HT1080 (cell line): ENCODE measurements at places on chromosomes 1 and 21. TPM values are rescaled to one million over a fixed set of nuclear protein-coding genes. Genes with fewer than 3 reads are reported as not detected.
A peak's percentile ranks its signal among the peaks of the same experiment; 100 is the strongest.

DNA sequence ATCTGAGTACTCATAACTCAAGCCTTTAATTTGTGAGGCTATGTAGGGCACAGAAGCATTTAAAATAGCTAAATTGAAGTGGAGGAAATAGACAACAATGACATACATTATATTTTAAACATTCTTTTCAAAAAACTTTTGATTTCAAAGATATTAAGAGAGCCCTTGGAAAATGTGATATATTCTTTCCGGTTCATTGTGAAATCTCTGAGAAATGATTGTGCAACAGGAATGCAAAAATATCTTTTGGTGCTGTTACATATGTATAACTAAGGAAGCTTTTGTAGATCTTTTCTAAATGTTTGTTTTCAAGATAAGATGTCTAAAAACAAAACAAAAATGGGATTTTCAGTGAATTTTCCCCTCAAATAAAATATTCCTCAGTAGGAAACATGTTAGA lies 185.2 kb downstream of the LEPR start:
- DNase-seq, result no peak

- DNase-seq, result no peak
Observed at GRCh38 chr1:46153732-46154131, 21.2 kb upstream of the TSPAN1 start.

- DNase-seq, result no peak
Observed at GRCh38 chr1:179794669-179795068, 51.6 kb downstream of the FAM163A start.

Gene IVL
- total RNA-seq, result 0.26 and 0.33 TPM in 2 replicates

Gene HES3
- total RNA-seq, result not detected in 2 replicates

Gene CD34
- 0.20 TPM in 1 of 2 replicates, not detected in the other for total RNA-seq

DNA sequence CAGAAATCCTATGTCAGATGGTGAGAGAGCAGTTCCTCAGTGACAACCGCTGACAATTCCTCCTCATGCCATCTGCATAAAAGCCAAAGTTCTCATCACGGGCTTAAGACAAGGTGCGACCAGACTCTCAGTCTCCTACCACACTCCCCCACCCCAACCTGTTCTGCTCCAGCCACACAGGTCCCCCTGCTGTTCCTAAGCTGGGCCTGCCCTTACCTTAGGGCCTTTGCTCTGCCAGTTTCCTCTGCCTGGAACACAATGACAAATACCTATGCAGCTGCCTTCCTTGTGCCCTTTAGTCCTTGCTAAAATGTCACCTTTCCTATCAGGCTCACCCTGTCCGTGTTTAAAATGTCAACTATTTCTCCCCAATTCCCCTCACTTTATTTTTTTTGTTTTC lies 382.2 kb downstream of the NTNG1 start:
- DNase-seq, result no peak

DNA sequence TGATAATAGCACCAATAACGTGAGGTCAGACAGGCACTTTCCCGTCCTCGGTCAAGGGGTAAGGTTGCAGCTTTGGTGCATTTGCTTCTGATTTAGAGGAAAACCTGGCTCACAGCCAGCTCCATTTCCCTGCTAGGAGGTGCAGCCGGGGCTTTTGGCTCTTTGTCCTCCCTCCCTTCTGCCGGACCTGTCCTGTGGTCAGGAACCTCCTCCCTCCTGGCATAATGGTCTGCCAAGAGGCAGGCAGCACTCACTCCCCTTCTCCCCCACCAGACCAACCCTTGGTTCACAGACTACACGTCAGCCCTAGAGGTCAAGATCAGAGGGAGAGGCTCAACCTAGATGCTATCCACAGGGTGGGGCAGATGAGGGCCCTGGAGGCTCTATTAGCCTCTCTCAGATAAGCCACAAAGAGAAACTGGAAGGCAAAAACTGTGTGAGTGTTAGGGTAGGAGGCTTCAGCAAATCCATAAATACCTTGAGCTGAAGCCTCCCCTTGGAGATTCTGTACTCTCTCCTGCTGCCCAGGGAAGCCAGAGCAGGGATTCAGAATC lies 64.8 kb downstream of the PLXNA2 start:
- DNase-seq, result no peak

- no peak for DNase-seq
Observed at GRCh38 chr1:221715321-221716169, 26.3 kb downstream of the DUSP10 start.

Gene RAB7B
- total RNA-seq, result 0.10 TPM in 1 of 2 replicates, not detected in the other

Gene SCMH1
- 31.8 and 39.2 TPM in 2 replicates for total RNA-seq

- DNase-seq, result no peak
Observed at GRCh38 chr1:7642781-7643529, 128.1 kb upstream of the VAMP3 start.

Gene C4BPA
- total RNA-seq, result not detected in 2 replicates

Gene OR14A2
- not detected in 2 replicates for total RNA-seq

Gene ATP1A4
- total RNA-seq, result not detected in 2 replicates

GRCh38 chr1:111882559-111882958 lies 106.9 kb downstream of the KCND3 start:
- no peak for DNase-seq

Gene CD58
- 33.5 and 43.8 TPM in 2 replicates for total RNA-seq

DNA sequence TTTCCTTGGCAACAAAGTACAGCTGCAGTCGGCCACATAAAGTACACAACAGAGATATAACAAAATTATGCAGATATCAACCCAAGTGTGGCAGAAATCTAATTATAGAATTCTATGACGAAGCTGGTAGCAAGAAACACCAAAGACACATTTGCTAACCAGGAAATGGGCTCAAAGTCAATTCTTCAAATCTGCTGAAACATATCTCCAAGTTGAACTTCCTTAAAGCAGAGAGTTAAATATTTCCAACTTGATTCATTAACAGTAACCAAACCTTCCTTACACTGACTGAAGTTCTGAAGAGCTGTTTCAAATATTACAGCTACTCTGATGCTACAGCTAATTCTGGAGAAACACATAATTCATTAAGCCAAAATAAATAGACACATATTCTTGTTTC lies 67.6 kb upstream of the SDC3 start:
- no peak for DNase-seq

- peak; percentile 86 for DNase-seq
Observed at GRCh38 chr1:111541721-111542120, 38.3 kb upstream of the ADORA3 start.

DNA sequence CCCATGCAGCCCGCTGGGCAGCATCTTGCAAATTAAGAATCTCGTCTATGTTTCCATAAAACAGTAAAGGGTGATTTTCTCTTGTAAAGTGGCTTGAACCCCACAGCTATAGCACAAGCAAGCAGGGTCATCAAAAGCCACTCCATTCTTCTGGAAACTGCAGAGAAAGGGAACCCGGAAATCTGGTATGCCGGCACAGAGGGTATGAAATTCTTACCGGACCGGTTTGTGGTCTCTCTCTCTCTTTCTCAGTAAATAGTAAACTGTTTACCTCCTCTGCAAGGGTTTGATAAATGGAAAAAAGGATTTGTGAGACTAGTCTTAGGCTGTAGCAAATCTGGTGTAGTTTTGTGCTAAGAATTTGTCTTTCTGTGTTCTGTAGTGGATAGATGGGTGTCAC lies 2.7 kb upstream of the ADSS2 start:
- no peak for DNase-seq

DNA sequence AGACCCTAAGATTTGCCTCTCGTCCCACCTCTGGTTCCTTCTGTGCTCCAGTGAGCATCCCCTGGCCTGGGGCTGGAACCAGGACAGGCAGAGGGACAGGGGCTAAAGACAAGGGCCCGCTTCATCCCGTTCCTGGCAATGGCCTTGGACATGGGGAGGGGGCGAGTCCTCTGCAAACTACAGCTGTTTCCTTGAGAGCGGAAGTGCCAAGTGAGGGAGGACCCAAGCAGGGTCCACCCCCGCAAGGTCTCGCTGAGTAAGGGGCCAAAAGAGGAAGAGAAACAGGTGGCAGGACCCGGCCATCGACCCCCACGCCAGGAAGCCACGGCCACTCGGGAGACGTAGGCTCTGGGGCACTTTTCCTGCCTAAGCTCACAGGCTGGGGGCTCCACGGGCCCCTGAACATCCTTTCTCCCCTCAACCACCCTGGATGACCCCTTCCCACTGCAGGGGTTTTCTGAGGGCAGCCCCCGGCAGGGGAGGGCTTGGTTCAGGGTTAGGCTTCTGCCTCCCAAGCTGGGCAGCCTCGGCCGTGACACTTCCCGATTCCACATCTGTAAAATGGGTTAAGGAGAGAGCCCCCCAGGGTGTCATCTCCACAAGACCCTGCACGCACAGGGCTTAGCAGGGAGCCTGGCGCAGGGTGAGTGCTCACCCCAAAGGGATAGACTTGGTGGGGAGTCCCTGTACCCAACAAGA lies 17.9 kb upstream of the PLEKHG5 start:
- no peak for DNase-seq

- no peak for DNase-seq
Observed at GRCh38 chr1:153937331-153937730, 9.2 kb downstream of the DENND4B start.
